ENCODE measurements at places on chromosomes 11 and 22.

GRCh38 chr11:19679952-19680828 lies 32.4 kb upstream of the NAV2 start:
- DNase-seq: peak; percentile 94

- no peak for DNase-seq
Observed at GRCh38 chr22:29606320-29606719, 2.9 kb downstream of the NF2 start.

DNA sequence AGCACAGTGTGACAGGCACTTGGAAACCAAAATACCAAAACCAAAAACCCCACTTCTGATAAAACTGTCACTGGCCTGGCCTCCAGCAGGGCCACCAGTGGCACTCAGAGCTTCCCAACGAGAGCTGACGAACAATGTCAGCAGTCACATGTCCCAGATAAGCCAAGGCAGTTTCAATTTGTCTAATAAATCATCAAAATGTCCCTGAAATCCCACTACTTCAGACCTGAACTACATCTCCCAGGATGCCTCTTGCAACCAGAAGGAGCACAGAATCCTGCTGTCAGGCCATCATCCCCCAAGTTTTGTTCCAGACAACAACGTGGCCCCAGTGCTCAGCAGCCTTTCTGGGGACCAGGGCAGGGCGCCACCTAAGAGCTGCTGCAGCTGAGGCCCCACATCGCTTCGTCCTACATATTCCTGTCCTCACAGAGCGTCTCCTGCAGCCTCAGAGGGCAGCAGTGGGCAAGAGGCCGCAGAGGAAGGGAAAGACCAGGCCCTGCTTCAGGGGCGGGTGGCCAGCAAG lies 25.1 kb downstream of the LRFN4 start:
- DNase-seq: no peak

DNA sequence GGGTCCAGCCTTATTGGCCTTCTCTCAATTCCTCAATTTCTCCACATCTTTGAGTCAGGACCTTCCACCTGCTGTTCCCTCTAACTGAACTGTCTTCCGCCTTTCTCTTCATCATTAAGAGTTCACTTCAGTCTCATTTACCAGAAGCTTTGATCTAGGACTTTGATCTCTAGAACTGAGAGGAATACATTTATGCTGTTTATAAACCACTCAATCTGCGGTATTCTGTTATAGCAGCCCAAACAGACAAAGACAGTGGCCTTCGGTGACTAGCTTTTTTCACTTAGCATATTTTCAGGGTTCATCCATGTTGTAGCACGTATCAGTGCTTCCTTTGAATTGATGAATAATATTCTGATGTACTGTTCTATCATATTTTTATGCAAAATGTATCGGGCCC lies 10.5 kb downstream of the CLPB start:
- no peak for DNase-seq
